Tibial nerve (tissue), 4 donors: ENCODE measurements at places on chromosomes 1 and 21. TPM values are rescaled to one million over a fixed set of nuclear protein-coding genes. Genes with fewer than 3 reads are reported as not detected.

GRCh38 chr1:195520757-195521156, 1087.5 kb downstream of the KCNT2 start:
- H3K4me3 ChIP-seq: no peak overlapping the region
- H3K27me3 ChIP-seq: no peaks in the 10 kb centered on the region
- no peaks in the 10 kb centered on the region for H3K4me1 ChIP-seq
- no peak for DNase-seq
- no peaks in the 10 kb centered on the region for H3K36me3 ChIP-seq

DNA sequence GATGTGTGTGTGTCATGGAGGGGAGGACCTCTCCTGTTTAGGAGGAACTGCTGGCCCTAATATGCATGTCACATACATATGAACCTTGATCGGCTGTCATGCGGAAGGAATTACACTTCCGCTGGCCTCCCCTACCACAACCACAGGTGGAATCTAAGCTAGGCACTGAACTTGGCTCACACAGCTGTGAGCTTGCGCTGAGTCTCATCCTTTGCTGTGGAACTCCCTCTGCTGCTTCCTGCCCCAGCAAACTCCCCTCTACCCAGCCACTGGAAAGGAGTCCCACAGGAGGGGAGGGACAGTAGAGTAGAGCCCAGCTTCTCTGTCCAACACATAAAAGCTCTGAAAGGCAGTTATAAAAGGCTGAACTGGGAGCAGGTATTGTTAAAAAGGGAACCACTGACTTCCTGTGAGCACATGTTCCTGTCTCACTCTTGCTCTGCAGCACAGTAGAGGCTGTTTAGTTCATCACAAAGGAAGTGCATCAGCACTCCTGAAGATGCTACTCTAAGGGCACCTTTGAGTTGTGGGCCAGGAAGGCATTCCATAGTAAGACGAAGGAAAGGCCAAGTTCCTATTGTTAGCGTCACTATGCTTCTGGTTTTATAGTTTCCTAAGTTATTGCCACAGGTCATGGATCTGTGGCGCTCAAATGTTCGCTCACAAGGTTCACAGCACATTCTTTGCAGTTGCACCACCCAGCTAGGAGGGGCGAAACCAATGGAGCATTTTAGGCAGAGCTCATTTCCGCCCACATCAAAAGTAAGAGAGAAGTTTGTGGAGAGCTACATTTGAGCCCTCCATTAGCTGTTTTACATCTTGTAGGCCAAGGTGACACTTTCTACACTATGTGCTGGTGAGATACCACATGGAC, 17.7 kb upstream of the PTPRC start:
- no peak overlapping the region for H3K27ac ChIP-seq
- H3K36me3 ChIP-seq: no peaks in the 10 kb centered on the region
- no peak overlapping the region for H3K4me3 ChIP-seq
- H3K4me1 ChIP-seq: no peaks in the 10 kb centered on the region
- H3K27me3 ChIP-seq: no peaks in the 10 kb centered on the region
- DNase-seq: no peak

DNA sequence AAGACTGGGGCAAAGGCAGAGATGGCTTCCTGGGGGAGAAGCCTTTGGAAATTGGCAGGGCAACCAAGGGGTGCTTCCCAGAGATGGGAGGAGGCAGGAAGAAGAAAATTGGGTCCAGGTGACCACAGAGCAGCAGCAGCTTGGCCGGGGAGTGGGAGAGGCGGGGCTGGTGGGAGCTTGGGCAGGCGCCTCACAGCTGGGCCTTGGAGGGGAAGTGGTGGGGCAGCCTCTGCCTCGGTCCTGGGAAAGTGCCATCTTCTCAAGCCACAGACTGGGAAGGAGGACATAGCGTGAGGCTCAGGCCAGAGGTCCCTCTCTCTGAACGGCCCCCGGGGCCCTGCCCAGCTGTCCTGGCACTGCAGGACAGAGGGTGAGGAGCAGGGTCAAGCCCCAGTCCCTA, 24.0 kb upstream of the WASF2 start:
- no peaks in the 10 kb centered on the region for H3K27me3 ChIP-seq
- no peaks in the 10 kb centered on the region for H3K36me3 ChIP-seq
- DNase-seq: no peak

- H3K4me1 ChIP-seq: peaks cover 32% of the 10 kb centered on the region
- H3K4me3 ChIP-seq: no peak overlapping the region
- no peaks in the 10 kb centered on the region for H3K36me3 ChIP-seq
- H3K27me3 ChIP-seq: no peaks in the 10 kb centered on the region
- DNase-seq: peak; percentile 45
- H3K27ac ChIP-seq: no peak overlapping the region
Observed at GRCh38 chr1:93659822-93660503, 21.7 kb downstream of the BCAR3 start.

- H3K4me1 ChIP-seq: no peaks in the 10 kb centered on the region
- H3K4me3 ChIP-seq: no peak overlapping the region
- no peaks in the 10 kb centered on the region for H3K36me3 ChIP-seq
- no peaks in the 10 kb centered on the region for H3K27me3 ChIP-seq
- H3K27ac ChIP-seq: no peak overlapping the region
- DNase-seq: no peak
Observed at GRCh38 chr21:35309316-35309715, 260.2 kb upstream of the RUNX1 start.

DNA sequence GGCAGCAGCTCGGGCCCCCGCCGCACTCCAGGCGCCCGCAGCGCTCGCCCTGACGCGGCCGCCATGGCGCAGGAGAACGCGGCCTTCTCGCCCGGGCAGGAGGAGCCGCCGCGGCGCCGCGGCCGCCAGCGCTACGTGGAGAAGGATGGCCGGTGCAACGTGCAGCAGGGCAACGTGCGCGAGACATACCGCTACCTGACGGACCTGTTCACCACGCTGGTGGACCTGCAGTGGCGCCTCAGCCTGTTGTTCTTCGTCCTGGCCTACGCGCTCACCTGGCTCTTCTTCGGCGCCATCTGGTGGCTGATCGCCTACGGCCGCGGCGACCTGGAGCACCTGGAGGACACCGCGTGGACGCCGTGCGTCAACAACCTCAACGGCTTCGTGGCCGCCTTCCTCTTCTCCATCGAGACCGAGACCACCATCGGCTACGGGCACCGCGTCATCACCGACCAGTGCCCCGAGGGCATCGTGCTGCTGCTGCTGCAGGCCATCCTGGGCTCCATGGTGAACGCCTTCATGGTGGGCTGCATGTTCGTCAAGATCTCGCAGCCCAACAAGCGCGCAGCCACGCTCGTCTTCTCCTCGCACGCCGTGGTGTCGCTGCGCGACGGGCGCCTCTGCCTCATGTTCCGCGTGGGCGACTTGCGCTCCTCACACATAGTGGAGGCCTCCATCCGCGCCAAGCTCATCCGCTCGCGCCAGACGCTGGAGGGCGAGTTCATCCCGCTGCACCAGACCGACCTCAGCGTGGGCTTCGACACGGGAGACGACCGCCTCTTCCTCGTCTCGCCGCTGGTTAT, 2.8 kb downstream of the KCNJ9 start:
- DNase-seq: peak; percentile 62
- peaks cover 44% of the 10 kb centered on the region for H3K27me3 ChIP-seq
- H3K36me3 ChIP-seq: no peaks in the 10 kb centered on the region
- H3K27ac ChIP-seq: no peak overlapping the region
- H3K4me3 ChIP-seq: peak overlapping the region; percentile 18

GRCh38 chr1:83671586-83671985, 327.3 kb downstream of the TTLL7 start:
- no peak overlapping the region for H3K4me3 ChIP-seq
- no peaks in the 10 kb centered on the region for H3K27me3 ChIP-seq
- no peaks in the 10 kb centered on the region for H3K36me3 ChIP-seq
- DNase-seq: no peak
- H3K4me1 ChIP-seq: no peaks in the 10 kb centered on the region

DNA sequence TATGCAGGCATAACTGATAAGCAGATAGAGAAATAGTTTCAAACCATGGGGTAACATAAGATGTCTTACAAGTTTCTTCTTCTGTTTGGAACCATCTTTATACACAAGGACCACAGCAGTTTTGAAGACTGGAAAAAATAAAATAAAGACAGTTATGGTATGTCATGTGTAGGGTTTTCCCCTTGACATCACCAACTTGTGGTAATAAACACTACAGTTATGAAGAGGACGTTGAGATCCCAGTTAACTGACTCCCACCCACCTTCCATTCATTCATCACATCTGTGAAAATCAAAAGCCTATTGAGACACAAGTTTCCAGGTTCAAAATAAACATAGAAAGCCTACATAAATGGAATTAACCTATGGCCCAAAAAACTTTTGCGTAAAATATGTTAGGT, 92.5 kb upstream of the KRTAP19-8 start:
- H3K4me1 ChIP-seq: no peaks in the 10 kb centered on the region
- H3K36me3 ChIP-seq: no peaks in the 10 kb centered on the region
- H3K4me3 ChIP-seq: no peak overlapping the region
- no peaks in the 10 kb centered on the region for H3K27me3 ChIP-seq

- H3K27me3 ChIP-seq: no peaks in the 10 kb centered on the region
- peaks cover 9% of the 10 kb centered on the region for H3K4me1 ChIP-seq
- peaks cover 3% of the 10 kb centered on the region for H3K36me3 ChIP-seq
- H3K4me3 ChIP-seq: no peak overlapping the region
- DNase-seq: no peak
Observed at GRCh38 chr1:235781807-235782206, 84.9 kb downstream of the LYST start.

GRCh38 chr1:157399343-157399983, 152.9 kb downstream of the FCRL5 start:
- no peaks in the 10 kb centered on the region for H3K4me1 ChIP-seq
- H3K4me3 ChIP-seq: no peak overlapping the region
- no peak overlapping the region for H3K27ac ChIP-seq
- no peak for DNase-seq

- no peak overlapping the region for H3K27ac ChIP-seq
- no peaks in the 10 kb centered on the region for H3K4me1 ChIP-seq
- no peak overlapping the region for H3K4me3 ChIP-seq
- H3K27me3 ChIP-seq: no peaks in the 10 kb centered on the region
Observed at GRCh38 chr21:28336314-28336713, 656.4 kb downstream of the LTN1 start.

- H3K4me3 ChIP-seq: no peak overlapping the region
- H3K4me1 ChIP-seq: no peaks in the 10 kb centered on the region
- no peaks in the 10 kb centered on the region for H3K36me3 ChIP-seq
- H3K27ac ChIP-seq: no peak overlapping the region
Observed at GRCh38 chr1:62977366-62977765, 193.4 kb downstream of the ATG4C start.

DNA sequence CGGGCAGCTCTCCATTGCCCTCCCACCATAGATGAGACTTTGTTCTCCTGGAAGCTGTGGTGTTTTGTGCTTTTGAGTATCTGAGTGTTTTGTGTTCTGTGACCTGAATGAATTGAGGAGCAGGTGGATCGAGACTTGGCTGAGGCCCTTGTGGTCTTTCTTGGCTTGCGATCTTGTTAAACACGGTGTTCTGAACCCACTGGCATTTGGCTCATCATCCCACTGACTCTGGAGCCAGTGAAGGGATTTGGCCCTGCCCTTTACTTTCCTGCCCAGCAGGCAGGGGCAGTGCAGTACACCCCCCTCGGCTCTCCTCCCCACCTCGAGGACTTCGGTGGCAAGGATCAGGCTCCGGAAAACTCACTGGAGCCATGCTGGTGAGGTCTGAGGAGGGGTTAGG, 30.6 kb downstream of the PKNOX1 start:
- H3K4me3 ChIP-seq: no peak overlapping the region
- no peak overlapping the region for H3K27ac ChIP-seq
- DNase-seq: no peak
- H3K27me3 ChIP-seq: no peaks in the 10 kb centered on the region
- peaks cover 4% of the 10 kb centered on the region for H3K36me3 ChIP-seq

- H3K36me3 ChIP-seq: no peaks in the 10 kb centered on the region
- H3K27ac ChIP-seq: no peak overlapping the region
- DNase-seq: no peak
- H3K4me1 ChIP-seq: peaks cover 16% of the 10 kb centered on the region
Observed at GRCh38 chr1:164765557-164765956, 206.6 kb downstream of the PBX1 start.

- no peak for DNase-seq
- no peak overlapping the region for H3K4me3 ChIP-seq
- H3K27me3 ChIP-seq: no peaks in the 10 kb centered on the region
- no peaks in the 10 kb centered on the region for H3K4me1 ChIP-seq
- no peak overlapping the region for H3K27ac ChIP-seq
Observed at GRCh38 chr21:45562965-45563364, 20.7 kb upstream of the SLC19A1 start.

- no peaks in the 10 kb centered on the region for H3K4me1 ChIP-seq
- no peaks in the 10 kb centered on the region for H3K27me3 ChIP-seq
- no peak overlapping the region for H3K27ac ChIP-seq
- H3K4me3 ChIP-seq: no peak overlapping the region
Observed at GRCh38 chr1:81298266-81298665, 502.5 kb upstream of the ADGRL2 start.

DNA sequence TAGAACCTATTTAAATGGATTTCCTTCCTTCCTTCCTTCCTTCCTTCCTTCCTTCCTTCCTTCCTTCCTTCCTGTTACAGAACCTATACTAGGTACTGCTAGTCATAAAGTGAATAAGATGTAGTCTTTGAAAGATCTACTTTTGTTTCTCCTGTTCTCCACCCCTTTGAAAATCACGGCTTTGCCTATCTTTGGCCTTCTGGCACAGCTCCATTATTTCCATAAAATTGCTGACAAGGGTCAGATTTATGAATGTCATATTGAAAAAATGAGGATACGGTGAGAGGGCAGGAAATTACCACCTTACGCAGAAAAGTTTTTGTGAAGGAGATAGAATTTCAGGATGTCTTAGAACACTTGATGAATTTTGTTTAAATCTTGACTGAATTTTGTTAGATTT, 18.1 kb upstream of the HMCN1 start:
- H3K4me1 ChIP-seq: no peaks in the 10 kb centered on the region
- H3K36me3 ChIP-seq: no peaks in the 10 kb centered on the region
- DNase-seq: no peak
- H3K4me3 ChIP-seq: no peak overlapping the region
- no peak overlapping the region for H3K27ac ChIP-seq
- no peaks in the 10 kb centered on the region for H3K27me3 ChIP-seq

DNA sequence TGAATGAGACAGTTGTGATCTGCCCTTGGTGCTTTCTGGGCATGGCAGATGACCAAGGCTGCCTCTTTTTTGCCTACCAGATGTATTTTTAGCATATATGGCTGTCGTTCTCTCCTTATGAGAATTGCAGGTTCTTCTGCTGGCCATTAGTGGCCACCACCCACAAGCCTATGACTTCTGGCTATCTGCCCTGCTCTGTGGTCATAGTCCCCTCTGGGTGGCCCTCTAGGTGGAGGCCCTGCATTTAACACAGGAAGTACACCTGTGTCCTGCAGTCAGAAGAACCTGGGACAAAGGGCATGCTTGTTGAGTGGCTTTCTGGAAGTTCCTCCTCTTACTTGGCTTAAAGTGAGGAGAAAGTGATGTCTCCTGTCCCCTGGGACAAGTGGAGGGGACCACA, 6.5 kb downstream of the FCAMR start:
- no peaks in the 10 kb centered on the region for H3K4me1 ChIP-seq
- no peak for DNase-seq
- no peaks in the 10 kb centered on the region for H3K36me3 ChIP-seq
- no peak overlapping the region for H3K27ac ChIP-seq
- H3K27me3 ChIP-seq: no peaks in the 10 kb centered on the region

GRCh38 chr1:181392613-181393220, 90.6 kb upstream of the CACNA1E start:
- no peak for DNase-seq
- H3K4me1 ChIP-seq: no peaks in the 10 kb centered on the region
- no peak overlapping the region for H3K27ac ChIP-seq
- H3K27me3 ChIP-seq: no peaks in the 10 kb centered on the region
- H3K4me3 ChIP-seq: no peak overlapping the region

Gene LRRIQ3
- total RNA-seq: 0.20 TPM

Gene C1orf226
- total RNA-seq: 8.0 TPM

Gene GPR153
- 10.8 TPM for total RNA-seq

Gene BEST4
- 0.21 TPM for total RNA-seq

Gene KTI12
- 9.9 TPM for total RNA-seq

Gene CACNA1S
- total RNA-seq: not detected

Gene YOD1
- 11.8 TPM for total RNA-seq

Gene F3
- 153 TPM for total RNA-seq

Gene AK4
- total RNA-seq: 24.9 TPM

Gene ATP1A4
- total RNA-seq: 5.0 TPM

Gene OPRD1
- total RNA-seq: not detected

Gene TRIM67
- total RNA-seq: not detected
